Stimulated activated CD8-positive, alpha-beta memory T cell treated with anti-CD3 and anti-CD28 coated beads, Interleukin-15, amount 100 ng/mL, for 4 hours (primary cell): ENCODE measurements at places on chromosomes 13 and 19.

DNA sequence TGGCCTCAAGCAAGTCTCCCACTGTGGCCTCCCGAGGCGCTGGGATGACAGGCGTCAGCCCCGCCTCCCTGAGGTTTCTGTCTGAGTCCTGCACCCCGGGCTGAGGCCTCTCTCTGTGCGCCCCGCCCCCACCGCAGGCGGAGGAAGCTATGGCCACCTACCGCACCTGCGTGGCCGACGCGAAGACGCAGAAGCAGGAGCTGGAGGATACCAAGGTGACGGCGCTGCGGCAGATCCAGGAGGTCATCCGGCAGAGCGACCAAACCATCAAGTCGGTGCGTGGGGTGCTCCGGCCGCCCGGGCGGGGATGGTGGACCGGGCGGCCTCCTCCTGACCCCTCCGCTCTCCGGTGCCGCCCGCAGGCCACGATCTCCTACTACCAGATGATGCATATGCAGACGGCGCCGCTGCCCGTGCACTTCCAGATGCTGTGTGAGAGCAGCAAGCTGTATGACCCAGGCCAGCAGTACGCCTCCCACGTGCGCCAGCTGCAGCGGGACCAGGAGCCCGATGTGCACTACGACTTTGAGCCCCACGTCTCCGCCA, 12.7 kb downstream of the ARHGAP45 start:
- no peak for DNase-seq

DNA sequence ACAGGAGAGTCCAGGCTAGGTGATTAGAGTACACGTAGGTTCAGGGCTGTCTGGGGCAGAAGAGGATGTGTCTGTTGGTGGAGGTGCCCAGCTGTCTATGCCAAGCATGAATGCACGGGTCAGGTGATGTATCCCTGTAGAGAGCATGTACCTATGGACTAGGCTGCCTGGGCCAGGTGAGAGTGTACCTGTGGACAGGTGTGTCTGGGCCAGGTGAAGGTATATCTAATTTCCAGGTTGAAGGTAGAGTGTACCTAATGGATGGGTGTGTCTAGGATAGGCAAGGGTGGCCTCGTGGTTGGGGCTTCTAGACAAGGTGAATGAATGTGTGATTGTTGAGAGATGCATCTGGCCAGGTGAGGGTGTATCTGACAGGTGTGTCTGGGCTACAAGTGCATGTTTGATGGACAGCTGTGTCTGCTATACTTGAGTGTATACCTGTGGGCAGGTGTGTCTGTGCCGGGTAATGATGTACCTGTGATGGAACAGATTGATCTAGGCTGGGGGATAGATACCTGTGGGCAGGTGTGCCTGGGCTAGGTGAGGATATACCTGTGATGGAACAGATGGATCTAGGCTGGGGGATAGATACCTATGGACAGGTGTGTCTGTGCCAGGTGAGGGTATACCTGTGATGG, 15.5 kb upstream of the ZNF414 start:
- DNase-seq: no peak

DNA sequence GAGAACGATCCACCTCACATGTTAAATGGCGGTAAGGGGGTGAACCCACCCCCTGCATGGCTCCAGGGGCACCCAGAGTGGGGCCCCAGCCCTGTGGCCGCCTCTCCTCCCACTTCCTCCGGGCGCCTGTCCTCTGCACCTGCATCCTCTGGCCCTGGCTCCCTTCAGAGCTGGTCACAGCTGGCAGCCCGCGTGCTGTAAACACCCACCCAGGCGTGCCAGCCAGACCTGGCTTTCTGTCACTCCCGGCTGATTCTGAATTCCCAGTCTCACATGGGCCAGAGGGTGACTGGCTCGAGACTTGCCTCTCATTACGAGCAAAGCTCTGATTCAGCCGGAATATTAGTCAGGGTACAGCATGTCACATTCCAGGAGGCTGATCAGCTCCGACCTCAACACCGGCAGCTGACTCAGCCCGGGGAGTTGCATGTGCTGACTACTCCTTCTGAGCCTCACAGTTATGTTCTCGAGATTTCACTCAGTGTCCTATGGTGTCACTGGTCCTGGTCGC, 75.1 kb downstream of the GNG7 start:
- no peak for DNase-seq

- no peak for DNase-seq
These were observed 95.1 kb downstream of the KCTD15 start for GRCh38 chr19:33891773-33892172.

- DNase-seq: no peak
These were observed 91.2 kb downstream of the KATNAL1 start for GRCh38 chr13:30216111-30216510.

DNA sequence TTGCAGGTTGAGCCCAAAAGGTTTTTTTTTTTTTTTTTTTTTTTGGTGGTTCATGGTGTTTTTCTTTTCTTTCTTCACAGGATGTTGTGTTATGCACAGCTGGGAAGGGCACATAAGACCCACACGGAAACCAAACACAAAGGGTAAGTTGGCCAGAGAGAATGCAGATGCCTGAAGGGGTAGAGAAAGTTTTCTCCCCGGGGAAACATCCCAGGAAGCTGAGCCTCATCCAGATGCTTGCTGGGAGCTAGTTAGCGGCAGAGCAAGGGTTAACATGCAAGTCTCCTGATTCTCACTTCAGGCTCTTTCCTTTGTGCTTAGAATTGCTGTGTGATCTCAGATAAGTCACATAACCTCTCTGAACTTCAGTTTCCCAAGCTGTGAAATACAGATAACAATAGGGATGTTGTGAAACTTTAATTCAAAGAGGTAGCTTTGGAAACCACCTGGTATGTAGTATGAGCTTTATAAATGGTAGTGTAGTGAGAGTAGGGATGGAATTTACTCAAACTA, 3.1 kb downstream of the ADGRE1 start:
- no peak for DNase-seq

DNA sequence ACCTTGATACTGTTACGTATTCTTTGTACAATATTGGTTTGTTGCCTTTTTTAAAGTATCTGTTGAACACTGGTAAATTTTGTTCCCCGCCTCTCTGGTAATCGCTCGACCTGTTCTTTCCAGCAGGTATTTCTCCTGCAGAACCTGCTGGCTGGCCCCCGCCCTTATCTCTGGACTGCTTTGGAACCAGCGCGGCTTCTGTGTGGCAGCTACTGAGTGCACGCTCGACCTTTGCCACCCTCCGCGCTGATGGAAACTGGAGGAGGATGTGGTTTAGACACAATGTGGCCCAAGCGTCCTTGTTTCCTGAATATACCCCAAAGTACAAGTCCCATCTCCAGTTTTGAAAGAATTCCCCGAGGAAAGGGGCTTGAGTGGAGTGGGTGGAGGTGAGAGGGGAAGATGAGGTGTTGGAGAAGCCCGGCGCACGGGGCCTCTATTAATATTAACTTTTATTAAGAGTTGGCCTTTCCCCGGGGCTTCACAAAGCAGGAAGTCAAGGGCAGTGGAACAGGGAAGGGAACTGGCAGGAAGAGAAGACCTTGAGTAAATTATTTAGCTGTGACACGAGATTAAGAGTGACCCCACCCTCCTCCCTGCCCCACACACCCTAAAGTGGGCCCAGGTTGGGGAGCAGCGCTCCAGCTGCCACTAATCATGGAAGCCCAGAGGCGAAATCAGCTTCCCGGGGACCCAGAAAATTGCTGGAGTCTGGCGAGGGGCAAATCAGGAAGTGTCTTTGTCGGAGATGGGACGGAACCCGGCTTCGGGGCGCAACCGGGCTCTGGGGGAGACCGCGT, 16.0 kb downstream of the CDX2 start:
- DNase-seq: no peak

GRCh38 chr13:75938811-75939560, 302.9 kb downstream of the LMO7 start:
- no peak for DNase-seq

GRCh38 chr19:41384351-41384750, 8.0 kb downstream of the TMEM91 start:
- no peak for DNase-seq

DNA sequence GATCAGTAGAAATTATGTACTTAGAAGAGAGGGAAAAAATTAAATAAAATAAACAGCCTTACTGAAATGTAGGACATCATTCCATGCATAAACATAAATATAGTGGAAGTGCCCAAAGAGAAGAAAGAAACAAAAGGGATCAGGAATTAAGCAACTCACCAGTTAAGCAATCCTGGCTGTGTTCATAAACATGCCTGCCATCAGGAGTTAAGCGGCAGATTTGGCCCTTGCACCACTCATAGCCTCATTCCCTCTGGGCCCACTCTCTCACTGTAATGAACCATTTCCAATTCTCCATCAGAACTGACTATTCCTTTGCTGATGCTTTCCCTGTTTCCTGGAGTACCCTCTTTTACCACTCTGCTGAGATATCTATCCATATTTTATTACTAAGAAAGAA, 281.4 kb downstream of the LHFPL6 start:
- no peak for DNase-seq

DNA sequence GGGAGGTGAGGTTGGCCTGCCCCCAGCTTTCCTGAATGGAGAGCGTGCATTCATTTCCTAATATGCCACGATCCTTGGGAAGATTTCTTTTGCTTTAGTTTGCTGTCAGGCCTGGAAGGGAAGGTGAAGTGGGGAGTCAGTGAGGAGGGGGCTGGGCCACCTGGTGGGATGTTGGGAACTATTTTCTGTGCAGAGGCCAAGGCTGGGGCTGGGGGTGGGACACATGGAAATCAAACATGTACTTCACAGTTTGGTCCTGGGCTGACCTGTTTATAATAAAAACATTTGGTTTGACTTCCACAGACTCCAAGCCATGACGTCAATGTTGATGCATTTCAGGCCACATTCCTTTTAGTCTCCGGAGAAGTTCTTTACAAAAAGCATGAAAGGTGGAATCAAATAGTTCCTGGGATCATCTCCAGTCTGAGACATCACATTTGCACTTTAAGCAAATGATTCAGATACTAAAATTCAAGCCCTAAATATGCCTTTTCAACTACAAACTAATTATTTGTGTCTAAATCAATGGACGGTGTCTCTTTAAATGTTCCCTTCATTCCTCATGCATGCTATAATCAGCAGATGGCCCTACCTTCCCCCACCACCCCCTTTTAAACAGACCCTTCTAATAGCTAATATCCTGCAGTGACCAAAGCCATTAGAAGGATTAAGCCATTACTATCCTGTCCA, 41.5 kb upstream of the MEDAG start:
- no peak for DNase-seq

GRCh38 chr19:49889687-49890348, 6.9 kb downstream of the IL4I1 start:
- peak; percentile 46 for DNase-seq

GRCh38 chr13:33345842-33346241, 60.3 kb upstream of the STARD13 start:
- DNase-seq: no peak

DNA sequence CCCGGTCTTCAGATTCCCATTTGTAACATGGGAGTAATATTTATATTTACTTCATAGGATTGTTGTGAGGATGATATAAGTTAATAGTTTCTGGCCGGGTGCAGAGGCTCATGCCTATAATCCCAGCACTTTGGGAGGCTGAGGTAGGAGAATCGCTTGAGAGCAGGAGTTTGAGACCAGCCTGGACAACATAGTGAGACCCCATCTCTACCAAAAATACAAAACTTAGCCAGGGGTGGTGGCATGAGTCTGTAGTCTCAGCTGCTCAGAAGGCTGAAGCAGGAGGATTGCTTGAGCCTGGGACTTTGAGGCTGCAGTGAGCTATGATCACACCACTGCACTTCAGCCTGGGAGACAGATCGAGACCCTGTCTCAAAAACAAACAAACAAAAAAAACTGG, 11.2 kb downstream of the CATSPERG start:
- no peak for DNase-seq

DNA sequence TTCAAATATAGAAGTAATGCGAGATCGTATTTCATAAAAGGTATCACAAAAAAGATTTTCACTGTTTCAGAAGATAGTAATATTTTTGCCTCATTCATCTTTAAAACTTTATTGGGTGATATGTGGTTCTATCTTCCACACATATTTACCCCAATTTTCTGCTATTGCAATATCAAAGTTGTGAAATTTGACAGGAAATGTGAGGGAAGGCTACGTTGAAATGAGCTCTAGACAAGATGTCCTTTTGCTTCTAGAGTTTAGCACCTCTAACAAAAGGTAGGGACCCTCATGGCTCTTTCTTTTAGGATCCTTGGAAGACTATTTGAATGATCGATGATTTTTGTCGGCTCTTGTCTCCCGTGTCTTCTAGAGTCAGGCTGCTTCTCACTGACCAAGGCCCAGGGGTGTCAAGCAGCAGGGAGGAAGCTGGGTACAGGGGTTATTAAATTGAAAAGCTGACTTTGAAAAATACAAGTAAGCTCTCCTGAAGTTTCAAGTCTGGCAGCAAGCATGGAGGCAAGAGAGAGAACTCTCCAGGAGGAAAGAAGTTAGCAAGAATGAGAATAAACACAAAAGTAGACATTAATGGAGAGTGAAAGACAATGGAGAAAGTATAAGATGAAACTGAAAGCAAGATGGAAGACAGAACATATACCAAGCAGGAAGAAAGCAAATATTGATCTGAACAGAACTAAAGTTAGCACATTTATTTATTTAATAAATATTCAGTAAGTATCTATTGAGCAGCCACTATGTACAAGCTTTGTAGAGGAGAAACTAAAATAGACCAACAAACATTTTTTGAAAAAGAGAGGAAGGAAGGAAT, 73.4 kb downstream of the RUBCNL start:
- no peak for DNase-seq

- no peak for DNase-seq
These were observed 7.0 kb upstream of the MAMSTR start for GRCh38 chr19:48726556-48726955.

DNA sequence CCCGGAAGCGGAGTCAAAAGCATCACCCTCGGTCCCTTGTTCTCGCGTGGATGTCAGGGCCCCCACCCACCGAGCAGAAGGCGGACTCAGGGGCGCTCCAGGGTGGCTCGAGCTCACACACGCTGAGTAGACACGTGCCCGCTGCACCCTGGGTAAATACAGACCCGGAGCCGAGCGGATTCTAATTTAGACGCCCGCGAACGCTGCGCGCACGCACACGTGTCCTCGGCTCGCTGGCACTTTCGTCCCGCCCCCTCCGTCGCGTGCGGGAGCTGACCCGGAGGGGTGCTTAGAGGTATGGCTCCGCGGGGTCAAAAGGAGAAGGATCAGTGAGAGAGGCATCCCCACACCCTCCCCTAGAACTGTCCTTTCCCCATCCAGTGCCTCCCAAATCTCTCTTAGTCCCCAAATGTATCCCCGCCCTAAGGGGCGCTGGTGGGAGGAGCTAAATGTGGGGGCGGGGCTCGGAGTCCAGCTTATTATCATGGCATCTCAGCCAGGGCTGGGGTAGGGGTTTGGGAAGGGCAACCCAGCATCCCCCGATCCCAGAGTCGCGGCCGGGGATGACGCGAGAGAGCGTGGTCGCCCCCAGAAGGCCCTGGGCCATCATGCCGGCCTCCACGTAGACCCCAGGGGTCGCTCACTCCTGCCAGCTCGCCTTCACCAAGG, 451 bp upstream of the ICAM5 start:
- DNase-seq: no peak

- DNase-seq: no peak
These were observed 17.3 kb upstream of the OVOL3 start for GRCh38 chr19:36093687-36094086.

- no peak for DNase-seq
These were observed 2.5 kb upstream of the BCAT2 start for GRCh38 chr19:48813123-48813913.
